ENCODE measurements at places on chromosomes 1 and 21.
A peak's percentile ranks its signal among the peaks of the same experiment; 100 is the strongest.

- DNase-seq = peak; percentile 69
These were observed 394.2 kb upstream of the LYPLAL1 start for GRCh38 chr1:218779341-218780100.

DNA sequence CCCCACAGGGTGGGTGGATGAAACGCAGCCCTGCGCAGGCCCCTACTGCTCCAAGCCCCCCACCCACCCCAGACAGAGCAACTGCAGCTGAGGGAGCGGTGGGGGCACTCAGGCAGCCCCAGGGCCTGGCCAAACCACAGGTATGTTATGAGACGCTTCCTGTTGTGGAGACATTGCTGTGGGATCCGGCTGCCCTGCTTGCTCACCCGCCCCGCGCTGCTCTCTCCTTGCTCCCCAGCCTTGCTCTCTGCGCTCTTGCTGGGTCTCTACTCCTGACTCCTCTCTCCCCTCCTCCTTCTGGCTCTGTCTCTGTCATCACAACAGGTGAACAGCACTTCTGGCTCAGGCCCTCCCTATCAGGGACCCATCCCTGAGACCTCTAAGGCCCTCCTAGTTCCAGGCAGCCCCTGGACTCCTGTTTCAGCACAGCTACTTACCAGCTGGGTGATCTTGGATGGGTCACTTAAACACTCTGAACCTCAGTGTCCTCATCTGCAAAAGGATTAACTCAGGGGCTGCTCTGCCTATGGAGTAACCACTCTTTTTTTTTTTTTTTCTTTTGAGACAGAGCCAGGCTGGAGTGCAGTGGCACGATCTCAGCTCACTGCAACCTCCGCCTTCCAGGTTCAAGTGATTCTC lies 15.9 kb downstream of the COL8A2 start:
- DNase-seq = peak; percentile 81

GRCh38 chr1:25697435-25698217 lies 81.0 kb downstream of the MAN1C1 start:
- DNase-seq = no peak

DNA sequence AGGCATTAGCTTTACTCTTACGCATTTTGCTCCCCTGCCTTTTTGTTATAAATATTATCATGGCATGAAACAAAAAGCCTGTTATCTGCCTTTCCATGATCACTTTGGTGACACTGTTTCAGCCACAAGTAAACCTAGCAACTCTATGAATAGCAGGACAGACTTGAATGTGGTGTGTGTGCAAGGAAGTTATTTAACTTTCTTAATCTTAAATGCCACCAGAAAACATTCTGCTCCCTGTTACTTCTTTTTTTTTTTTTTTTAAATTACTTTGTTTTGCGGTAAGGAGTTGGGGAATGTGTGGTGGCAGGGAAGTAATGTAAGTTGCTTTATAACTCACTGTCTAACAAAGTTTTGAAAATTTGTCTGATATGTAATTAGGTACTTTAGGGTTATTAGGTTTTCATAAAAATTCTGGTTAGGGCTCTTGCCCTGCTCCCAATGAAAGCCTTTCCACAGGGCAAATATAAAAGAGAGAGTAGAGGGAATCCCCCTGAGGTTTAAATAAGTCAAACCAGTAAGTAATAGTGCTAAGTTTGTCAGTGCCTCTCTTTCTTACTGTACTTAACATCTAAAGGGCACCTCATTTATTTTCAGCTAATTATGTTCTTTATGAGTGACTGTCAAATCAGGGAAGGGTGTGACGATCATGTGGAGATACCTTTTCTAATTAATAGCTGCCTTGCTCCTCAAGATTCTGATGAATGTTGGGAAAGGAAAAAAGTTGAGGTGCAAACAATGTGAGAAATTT lies 39.5 kb downstream of the RASAL2 start:
- DNase-seq = no peak

- no peak for DNase-seq
These were observed 124.2 kb downstream of the RUNX1 start for GRCh38 chr21:34924771-34925419.

- DNase-seq = no peak
These were observed 116.9 kb downstream of the RGS7 start for GRCh38 chr1:241240069-241240468.

DNA sequence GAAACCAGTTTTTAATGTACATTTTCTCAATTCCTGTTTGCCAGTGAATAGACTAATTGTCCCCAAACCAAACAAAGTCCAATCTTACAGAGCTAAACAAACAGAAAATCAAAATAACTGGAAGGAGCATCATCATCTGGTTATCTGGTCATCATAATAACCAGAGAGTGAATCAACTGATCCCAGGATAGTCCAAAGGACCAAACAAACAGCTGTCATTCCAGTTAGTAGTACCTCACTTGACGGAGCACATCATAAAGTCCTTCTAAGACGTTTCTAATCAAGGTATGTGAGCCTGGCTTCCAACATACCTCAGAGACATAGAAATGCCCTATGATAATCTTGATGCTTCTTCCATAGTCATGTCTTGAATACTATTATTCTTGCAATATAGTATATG lies 240.5 kb downstream of the LTN1 start:
- no peak for DNase-seq

DNA sequence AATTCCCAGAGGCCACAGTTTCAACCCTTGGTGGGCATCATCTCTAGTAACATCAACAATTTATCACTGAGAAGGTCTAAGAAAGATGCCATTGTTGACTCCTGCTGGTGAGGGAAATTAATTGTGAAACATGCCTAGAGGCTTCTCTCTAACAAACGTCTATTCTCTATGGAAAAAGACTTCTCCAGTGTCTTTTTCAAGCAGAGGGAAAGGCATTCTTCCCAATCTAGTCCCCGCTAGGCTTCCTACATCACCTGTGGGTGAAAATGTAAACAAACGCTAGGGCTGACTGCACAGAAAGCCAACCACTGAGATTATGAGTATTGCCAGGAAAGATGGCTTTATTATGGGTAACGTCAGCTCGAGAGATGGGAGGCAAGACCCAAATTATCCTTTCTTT lies 677.4 kb downstream of the NCAM2 start:
- DNase-seq = no peak

DNA sequence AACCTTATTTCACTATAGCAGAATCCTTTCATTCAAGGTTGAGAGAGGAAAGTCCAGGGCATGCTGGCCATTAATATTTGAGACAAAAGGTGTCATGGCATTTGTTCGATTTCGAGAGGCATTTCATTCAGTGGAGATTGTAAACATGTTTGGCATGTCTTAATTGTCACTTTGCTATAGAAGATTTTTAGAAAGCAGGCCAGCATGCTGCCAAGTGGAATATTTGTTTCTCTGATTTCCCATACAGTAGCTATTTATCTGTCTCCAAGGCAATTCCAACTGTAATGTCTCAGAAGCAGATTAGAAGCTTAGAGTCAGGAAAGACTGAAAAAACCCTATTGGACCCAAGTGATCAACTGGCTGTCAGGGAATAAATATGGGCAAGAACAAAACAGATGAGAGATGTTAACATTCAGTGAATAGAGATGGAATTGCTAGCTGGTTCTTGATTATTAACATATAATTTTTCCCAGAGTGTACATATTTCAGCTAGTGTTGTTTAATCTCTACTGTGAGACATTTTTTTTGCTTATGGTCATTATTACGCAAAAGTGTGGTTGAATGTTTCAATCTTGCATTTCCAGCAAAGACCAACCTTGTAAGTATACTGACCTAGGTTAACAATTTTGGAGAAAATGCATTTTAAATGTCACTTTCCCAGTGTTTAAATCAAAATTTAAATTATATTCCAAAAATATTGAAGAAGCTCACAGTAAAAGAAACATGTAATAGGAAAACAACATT lies 174.6 kb downstream of the KCNK2 start:
- no peak for DNase-seq

DNA sequence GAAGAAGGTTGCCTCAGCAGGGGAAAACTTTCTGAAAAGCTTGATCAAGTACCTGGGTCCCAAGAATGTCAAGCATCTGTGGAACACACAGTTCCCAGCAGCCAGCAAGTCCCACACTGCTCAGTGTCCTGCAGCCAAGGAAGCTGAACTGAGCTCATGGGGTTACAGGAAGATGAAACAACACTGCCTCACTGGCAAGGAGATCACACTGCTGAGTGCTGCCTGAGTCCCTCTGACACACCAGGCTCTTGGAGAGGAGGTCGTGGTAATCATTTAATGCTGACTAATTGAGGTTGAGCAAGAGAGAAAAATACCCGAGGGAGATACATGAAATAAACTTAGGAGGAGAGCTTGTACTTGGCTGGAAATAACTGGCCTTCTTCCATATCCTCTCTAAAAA lies 75.2 kb downstream of the MPZL1 start:
- peak; percentile 97 for DNase-seq

DNA sequence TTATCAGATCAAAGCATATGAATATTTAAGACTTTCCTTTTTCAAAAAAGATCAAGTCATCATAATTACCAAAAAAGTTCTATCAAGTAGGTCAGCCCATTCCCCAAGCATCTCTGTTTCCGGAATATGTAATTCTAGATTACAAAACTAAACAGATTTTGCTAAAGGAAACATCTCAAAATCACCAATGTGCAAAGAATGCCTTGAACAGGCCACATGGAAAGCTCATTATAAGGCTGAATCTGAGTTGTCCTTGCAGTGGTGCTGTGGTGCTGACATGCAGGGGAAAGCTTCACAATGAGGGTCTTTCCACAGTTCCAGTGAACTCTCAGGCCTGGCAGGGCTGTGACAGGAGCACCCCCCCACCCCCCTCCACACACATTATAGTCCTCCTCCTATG lies 240.9 kb downstream of the OMA1 start:
- no peak for DNase-seq

DNA sequence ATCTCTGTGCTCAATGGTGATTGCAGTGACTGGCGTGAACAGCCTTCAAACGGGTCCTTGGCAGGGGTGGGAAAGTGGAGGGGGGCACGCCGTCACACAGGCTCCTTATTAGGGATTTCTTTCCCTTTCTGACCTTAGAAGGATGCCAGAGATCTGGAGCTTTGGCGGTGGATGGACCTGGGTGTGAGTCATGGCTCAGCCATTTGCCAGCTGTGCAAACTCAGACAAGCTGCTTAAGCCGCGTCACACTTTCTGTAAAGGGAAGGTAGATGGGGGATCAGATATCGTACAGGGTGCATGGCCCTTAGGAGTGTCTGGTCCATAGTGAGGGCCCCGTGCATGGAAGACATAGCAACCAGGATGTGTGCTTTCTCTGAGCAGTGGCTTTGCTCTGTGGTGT lies 48.3 kb upstream of the C1orf174 start:
- no peak for DNase-seq

DNA sequence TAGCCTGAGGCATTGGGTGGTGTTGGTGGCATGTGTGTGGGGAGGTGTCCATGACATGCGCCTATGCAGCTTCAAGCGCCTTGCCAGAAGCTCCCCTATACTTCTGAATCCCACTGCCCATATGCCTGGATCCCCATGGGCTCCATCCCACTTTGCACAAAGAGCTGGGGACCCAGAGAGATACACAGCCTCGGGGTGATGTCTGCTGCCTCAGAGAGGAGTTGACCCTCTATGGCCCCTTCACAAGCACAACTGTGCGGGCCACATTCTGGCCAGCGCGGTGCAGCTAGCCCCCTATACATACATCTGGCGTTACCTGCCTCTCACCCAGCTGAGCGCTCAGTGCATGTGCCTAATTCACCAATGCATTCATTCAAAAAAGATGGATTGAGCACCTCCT lies 9.6 kb upstream of the PTPRF start:
- no peak for DNase-seq

DNA sequence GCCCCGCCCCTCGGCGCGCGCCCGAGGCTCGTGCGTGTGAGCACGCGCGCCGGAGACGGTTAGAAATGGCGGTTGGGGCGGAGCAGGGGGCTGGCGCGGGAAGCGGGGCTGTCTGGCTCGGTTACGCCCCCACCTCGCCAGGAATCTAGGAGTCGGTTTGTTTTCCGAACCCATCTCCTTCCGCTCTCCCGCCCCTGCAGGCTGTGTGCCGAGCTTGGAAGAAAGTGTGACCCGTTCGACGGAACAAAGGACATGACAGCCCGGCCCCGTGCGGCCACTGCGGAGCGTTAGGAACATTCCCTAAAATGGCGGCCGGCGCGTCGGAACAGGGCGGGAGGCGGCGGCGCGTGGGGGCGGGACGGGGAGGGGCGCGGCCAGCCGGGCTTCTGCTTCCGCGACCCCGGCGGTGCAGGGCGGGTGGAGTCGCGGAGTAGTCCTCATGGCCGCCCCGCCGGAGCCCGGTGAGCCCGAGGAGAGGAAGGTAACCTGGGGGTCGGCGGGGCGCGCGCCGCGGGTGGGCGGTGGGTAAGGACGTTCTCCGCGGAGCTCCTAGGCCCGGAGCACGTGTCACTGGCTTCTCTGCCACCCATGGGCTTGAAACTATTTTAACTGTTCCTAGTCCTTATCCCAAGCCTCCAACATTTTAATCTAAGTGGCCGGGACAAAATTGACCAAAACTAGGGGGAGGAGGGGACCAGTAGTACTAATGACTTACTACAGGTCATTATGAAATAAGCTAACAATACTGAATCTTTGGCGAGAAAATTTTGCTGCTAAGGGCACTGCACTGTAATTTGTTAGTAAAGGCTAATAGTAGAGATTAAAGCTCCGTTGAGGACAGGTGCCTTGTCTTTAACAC lies at the start of gene COX20:
COX20 (plus strand) TSS at position 383 of the 859 bp plus-strand sequence; CDS start at position 440, 57 bp downstream.
- peak; percentile 78 for DNase-seq

GRCh38 chr1:111045033-111045722 lies 81.5 kb upstream of the LRIF1 start:
- DNase-seq = no peak

- no peak for DNase-seq
These were observed 8.3 kb downstream of the TTLL10 start for GRCh38 chr1:1181938-1182410.

DNA sequence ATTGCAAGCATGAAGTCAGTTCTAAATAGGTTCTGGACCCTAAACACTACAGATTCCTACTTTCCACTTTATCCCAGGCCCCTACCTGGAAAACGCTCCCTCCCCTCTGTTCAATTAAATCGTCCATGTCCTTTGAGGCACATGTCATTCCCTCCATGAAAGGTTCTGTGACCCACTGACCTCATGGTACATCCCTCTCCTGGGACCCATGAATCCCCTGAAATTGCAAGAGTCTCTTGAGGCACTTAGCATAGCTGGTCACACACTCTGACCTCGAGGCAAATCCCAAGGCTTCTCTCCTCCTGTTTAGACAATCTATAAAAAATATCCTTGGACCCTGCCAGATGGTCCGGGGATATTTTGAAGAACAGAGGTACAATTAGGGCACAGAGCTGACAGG lies 34.3 kb upstream of the KRTAP19-8 start:
- no peak for DNase-seq

All from kidney glomerular epithelial cell (primary cell).